ENCODE measurements at places on chromosomes 16 and 17.

GRCh38 chr16:12099451-12100123 lies 123.1 kb downstream of the SNX29 start:
- no peak for DNase-seq

GRCh38 chr17:41919165-41919817 lies 540 bp upstream of the ACLY start:
- DNase-seq = no peak

DNA sequence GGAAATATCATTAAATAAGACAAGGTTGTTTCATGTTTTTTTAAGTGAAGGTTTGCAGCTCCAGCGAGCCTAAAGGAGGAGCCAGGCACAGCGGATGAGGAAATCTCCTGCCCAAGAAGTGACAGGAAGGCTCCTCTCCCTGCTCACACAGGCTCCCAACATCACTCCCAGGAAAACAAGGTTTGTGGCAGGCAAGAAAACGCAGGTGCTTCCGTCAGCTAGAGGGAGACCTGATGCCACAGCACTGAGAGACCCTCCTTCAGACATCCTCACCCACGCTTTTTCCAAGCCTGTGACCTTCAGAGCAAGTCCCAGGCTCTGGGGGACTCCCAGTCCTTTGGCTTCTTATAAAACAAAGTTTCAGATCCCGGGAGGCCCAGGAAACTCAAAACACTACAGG lies 89.7 kb downstream of the ZNF423 start:
- DNase-seq = no peak

DNA sequence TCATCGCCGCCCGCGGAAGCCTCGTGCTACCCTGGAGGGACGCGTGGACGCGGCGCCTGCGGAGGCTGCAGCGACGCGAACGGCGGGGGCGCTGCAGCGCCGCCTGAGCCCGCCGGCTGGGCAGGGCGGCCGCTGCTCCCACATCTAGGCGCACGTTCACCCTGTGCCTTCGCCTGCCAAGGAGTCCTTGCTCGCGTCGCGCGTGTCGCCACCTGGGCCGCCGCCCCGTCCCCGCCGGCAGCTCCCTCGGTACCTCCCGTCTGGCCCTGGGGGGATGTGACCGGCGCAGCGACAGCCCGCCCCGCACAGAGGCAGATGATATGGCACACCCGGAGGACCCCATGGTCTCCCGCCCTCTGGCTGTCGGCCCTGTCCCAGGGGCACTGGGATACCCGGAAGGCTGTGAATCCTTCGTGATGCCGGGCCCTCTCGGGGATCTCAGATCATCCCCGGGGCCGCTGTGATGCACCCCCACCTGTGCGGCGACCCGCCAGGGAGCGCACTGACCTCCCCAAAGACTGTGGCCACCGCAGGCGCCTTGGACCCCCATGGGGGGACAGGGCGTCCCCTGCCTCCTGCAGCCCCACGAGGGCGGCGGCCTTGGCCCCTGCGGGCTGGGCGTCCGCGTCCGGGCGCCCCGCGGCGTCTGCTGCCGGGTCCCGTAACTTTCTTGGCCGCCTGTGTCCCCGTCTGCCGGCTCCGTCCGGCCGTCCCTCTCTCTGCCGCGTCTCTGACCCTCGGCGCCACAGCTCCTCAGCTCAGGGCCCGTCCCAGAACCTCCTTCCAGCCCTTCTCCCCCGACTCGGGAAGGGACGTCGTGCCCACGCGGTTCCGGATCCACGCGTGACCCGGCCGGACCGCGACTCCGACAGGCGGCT lies 689 bp upstream of the TBC1D24 start:
- DNase-seq = no peak

GRCh38 chr16:47043200-47043599 lies 69.7 kb upstream of the DNAJA2 start:
- no peak for DNase-seq

DNA sequence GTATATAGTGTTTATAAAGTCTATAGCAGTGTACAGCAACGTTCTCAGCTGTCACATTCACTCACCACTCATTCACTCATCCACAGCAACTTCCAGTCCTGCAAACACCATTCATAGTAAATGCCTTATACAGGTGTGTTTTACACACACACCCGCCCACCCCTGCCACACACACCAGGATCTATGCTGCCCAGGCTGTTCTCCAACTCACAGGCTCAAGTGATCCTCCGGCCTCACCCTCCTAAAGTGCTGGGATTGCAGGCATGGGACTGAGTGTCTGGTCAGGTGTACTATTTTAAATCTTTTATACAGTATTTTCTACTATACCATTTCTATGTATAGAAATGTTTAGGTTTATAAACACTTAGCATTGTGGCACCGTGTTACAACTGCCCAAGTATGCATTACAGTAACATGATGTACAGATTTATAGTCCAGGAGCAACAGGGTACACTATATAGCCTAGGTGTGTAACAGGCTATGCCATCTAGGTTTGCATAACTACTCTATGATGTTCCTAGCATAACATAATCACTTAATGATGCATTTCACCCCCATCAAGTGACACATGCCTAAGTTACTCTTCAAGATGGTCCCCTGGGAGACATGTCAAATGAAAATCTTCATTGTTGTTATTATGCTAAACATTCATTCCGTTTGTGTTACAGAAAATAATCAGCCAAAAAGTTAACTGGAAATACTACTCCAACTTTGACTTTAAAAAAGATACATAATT lies 42.5 kb downstream of the CREBBP start:
- no peak for DNase-seq

DNA sequence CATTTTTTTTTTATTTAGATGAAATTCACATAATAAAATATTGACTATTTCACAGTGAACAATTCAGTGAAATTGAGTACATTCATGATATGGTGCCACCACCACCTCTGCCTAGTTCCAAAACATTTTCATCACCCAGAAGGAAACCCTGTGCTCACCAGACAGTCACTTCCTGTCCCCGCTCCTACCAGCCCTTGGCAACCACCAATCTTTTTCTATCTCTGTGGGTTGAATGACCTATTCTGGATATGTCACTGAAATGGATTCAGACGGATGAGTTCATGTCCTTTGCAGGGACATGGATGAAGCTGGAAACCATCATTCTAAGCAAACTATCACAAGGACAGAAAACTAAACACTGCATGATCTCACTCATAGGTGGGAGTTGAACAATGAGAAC lies 40.5 kb downstream of the ATP2C2 start:
- no peak for DNase-seq

DNA sequence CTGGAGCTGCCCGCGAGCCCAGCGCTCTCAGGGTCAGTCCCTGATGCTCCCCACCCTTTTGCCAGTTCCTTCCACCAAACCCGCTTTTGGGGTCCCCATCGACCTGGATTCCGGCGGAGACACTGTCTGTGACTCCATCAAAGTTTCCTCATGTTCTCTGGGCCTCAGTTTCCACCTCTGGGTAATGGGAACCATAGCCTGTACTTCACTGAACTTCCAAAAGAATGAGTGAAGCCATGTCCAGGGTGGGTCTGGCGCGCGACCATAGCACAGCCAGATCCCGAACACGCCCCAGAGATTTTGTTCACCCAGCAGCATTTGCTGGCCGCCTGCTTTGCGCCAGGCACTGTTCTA lies 327 bp downstream of the SDR42E2 start:
- DNase-seq = no peak

DNA sequence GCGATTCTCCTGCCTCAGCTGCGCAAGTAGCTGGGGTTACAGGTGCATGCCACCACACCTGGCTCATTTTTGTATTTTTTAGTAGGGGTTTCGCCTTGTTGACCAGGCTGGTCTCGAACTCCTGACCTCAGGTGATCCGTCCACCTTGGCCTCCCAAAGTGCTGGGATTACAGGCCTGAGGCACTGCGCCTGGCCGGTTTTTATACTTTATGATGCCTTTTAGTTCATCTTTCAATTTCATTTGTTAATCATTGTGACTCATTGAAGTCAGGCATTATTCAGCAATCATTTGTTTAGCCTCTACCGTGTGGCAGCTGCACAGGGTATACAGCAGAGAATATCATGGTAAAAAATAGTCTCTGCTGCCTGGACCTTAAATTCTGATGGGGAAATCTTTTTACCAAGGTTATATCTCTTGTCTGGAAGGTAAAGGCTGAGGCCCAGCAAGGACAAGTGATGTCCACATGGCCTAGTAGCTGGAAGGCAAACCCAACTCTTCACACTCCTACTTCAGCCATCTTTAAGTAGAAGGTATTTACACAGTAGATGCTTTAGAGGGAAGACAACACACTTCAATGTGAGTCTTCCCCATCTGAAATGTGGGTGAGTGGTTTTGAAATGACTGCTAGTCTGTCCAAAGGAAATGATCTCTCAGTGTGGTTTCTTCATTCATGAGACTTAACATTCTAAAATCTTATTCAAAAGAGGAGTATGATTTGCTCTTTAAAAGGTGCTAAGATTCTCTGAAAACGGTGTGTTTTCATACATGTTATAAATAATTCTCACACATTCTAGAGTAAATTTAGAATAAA lies 2.4 kb downstream of the PRPSAP2 start:
- no peak for DNase-seq

- no peak for DNase-seq
Measured at GRCh38 chr17:71262586-71262985, 858.2 kb upstream of the SOX9 start.

DNA sequence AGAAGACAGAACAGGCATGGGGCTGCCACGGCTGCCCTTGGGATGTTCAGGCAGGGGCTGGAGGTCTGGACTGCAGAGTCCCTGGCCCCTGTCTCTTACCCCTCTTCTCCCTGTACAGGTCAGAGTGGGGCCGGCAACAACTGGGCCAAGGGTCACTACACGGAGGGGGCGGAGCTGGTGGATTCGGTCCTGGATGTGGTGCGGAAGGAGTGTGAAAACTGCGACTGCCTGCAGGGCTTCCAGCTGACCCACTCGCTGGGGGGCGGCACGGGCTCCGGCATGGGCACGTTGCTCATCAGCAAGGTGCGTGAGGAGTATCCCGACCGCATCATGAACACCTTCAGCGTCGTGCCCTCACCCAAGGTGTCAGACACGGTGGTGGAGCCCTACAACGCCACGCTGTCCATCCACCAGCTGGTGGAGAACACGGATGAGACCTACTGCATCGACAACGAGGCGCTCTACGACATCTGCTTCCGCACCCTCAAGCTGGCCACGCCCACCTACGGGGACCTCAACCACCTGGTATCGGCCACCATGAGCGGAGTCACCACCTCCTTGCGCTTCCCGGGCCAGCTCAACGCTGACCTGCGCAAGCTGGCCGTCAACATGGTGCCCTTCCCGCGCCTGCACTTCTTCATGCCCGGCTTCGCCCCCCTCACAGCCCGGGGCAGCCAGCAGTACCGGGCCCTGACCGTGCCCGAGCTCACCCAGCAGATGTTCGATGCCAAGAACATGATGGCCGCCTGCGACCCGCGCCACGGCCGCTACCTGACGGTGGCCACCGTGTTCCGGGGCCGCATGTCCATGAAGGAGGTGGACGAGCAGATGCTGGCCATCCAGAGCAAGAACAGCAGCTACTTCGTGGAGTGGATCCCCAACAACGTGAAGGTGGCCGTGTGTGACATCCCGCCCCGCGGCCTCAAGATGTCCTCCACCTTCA lies 11.7 kb downstream of the TUBB3 start:
- DNase-seq = no peak

- no peak for DNase-seq
Measured at GRCh38 chr16:47924950-47925349, 230.8 kb downstream of the ABCC12 start.

GRCh38 chr17:29176558-29177351 lies 3.4 kb downstream of the MYO18A start:
- no peak for DNase-seq

DNA sequence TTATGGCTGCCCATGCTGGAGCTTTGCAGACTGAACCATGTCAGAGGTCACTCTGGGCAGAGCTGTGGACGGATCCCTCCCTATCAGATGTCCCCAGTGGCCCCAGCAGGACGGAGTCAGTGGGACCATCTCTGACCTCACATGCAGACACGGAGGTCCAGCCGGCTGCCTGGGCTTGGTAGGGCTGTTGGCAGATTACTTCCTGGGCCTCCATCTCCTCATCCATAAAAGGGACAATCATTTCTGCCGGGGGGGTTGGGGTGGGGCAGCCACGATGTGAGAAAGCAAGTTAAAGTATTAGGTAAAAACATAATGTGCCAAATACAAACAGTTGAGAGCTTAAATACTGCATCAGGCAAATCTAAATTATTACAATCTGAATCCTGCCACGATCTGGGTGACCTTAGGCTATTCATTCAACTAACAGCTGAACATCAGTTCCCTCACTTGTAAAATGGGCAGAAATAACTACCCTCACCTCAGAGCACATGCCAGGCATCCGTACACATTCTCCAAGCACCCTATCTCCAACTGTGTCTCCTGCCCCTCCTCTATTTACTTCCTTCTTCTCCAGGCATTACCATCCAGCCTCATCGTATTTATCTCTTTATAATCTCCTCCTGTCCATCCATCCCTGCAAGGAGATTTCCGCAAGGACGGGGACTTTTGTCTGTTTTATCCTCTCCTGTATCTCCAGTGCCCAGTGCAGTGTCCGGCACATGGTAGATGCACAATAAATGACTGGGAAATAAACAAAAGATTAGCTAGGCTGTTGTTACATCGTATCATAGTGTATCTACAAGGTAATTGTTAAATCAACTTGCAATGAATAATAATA lies 192.3 kb upstream of the FOXF1 start:
- DNase-seq = no peak

DNA sequence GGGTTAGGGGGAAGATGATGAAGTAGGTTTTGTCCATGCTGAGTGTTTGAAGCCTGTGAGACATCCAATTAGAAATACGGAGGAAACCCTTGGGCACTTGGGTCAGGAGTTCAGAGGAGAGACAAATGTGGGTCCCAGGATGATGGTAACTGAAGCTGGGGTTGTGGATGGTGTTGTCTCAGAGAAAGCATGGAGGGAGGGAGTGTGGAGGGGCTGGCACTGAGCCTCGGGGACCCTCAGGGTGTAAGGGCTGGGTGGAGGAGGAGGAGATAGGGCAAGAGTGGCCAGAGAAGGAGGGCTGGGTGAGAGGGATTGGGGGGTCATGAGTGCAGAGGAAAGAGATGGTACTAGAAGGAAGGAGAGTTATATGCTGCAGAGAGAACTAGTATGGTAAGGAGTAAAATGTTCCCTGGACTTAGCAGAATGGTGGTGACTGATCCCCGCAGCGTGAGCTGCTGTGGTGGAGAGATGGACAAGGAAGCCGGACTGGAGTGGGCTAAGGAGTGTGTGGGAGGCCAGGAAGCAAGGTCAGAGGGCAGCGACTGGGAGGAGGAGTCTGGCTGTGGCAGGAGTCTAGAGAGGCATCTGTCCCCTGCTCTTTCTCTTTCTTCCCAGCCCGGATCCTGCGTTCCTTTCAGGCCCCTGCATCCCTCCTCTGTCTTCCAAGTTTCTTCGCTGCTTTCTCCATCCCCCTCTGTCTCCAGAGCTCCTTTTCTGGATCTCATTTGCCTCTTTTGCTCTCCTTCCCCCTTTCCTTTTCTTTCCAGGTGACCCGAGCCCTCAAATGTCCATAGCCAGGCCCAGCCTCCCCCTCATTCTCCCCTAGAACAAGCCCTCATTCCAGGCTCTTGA lies 3.9 kb upstream of the COL1A1 start:
- DNase-seq = no peak
